ENCODE measurements at places on chromosomes 7 and 10. TPM values are rescaled to one million over a fixed set of nuclear protein-coding genes. Genes with fewer than 3 reads are reported as not detected.

Gene CNTNAP2
- not detected for total RNA-seq

Gene MSMB
- not detected for total RNA-seq

Gene RBP4
- not detected for total RNA-seq

Gene WEE2
- not detected for total RNA-seq

Gene FAM20C
- 0.29 TPM for total RNA-seq

Gene SEM1
- 34.7 TPM for total RNA-seq

Gene PPP1R17
- not detected for total RNA-seq

Gene CHN2
- total RNA-seq, result 1.7 TPM

Gene AGR2
- not detected for total RNA-seq

Gene LRRC17
- total RNA-seq, result not detected

Gene CFAP46
- 0.34 TPM for total RNA-seq

Gene NEBL
- 0.07 TPM for total RNA-seq

Gene DBNL
- 110 TPM for total RNA-seq

Gene OGDHL
- total RNA-seq, result 0.40 TPM

Gene GPER1
- 0.18 TPM for total RNA-seq

Gene FOXP2
- total RNA-seq, result not detected

Gene AKR1C8
- total RNA-seq, result not detected

Gene GNAT3
- not detected for total RNA-seq

Gene PRDX3
- total RNA-seq, result 198 TPM

Gene CACNA2D1
- not detected for total RNA-seq

Gene TLX1
- total RNA-seq, result not detected

Gene CHCHD3
- total RNA-seq, result 61.4 TPM

Gene SFTPA1
- total RNA-seq, result not detected

GRCh38 chr10:59829024-59829423 is 75.8 kb upstream of the MRLN start:
- no peak for DNase-seq

DNA sequence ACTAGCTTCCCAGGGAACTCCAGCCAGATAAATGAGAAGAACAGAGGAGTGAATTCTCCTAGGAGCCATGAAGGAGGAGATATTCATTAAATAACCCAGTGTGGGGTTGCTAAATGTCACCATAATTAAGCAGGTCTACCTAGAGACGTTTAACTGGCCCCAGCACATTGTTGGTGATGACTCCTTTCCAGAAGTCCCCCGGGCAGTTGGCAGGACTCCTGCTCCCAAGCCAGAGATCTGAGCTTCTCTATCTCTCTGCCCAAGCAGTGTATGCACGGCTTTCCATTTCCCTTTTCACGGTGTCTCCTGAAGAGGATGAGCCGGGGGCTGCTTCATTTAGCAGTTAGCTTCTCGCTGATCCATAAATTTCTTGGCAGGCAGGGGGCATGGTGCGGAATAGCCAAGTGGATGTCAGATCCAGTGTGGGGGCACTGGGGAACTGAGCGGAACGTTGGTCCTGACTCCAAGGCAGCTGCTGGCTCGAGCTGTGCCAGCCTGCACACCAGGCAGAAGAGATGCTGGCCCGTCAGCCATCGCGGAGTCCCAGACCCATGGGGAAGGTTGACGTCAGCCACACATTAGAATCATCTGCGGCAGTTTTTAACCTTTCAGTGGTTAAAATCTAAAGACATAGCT is 142.0 kb upstream of the NPY start:
- no peak for DNase-seq

DNA sequence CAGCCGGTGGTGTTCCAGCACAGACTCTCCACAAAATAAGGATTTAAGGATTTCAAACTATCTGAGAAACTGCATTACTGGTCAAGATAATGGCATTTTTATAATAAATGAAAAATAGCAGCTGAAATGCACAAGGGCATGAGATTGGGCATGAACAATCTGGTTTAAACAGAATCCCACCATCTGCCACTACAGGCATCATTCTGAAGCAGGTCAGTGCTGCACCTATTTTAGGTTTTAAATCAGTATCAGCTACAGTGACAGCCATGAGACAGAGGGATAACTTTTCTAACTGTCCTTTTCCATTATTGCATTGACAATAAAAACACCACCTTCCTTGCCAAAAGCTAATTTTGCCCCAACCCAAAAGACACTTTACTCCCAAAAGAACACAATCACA is 186.8 kb downstream of the ETV1 start:
- DNase-seq, result no peak

DNA sequence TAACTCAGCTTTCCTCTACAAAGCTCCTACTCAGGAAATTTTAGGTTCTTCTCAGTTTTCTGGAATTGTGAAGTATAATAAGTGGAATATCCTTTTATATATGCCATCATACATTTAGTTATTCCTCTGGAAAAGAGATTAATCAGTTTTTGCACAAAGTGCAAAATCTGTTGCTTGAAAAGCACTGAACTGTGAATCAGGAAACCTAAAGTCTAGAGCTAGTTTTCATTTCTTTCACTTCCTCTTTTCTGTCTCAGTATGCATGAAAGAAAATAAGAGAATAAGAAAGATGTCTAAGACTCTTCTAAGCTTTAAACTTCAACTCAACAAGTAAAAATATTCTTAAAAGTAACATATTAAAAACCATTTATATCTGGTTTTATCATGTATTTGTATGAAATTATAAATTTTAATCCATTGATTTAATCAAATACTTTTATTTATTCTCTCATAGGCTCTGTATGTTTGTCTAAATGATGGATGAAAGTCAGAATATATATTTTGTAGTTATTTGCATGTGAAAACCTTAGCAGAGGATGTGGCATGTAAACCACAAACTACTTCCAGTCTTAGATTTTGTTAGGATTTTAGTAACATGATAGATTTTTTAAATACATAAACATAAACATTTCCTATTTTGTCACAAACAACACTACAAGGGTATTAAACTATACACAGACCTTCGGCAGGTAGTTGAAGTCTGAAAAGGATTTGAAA is 1073.0 kb downstream of the XPNPEP1 start:
- DNase-seq, result no peak

- DNase-seq, result no peak
Measured at GRCh38 chr7:13627455-13627854, 362.0 kb downstream of the ETV1 start.

GRCh38 chr7:108129018-108129965 is 869 bp downstream of the LAMB4 start:
- DNase-seq, result no peak

- DNase-seq, result no peak
Measured at GRCh38 chr7:140245611-140246105, 68.9 kb upstream of the KDM7A start.

- DNase-seq, result no peak
Measured at GRCh38 chr7:133776266-133776665, 350.9 kb upstream of the LRGUK start.

- no peak for DNase-seq
Measured at GRCh38 chr10:116139886-116140285, 133.1 kb downstream of the GFRA1 start.

- DNase-seq, result no peak
Measured at GRCh38 chr10:104022026-104022425, 55.1 kb downstream of the SLK start.

DNA sequence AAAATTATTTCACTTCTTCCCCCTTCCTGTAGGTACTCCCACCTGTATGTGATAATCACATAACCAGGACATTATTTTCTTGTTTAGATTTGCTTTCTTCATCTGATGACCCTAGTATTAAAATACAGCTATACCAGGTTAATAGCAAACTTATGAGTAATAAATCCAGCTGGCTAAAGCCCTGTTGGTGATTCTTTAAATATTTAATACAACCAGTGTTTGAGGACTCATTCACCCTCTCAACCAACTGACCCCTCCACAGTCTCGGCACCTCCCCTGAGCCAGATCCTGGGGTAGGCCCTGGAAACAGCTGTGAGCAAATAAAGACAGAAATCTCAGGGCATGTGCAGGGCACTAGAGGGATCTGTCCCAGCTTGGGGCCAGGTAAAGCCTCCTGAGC is 58.5 kb downstream of the BLNK start:
- no peak for DNase-seq

- DNase-seq, result no peak
Measured at GRCh38 chr10:90450797-90451196, 407.0 kb downstream of the HTR7 start.

GRCh38 chr10:59757966-59758365 is 4.7 kb upstream of the MRLN start:
- no peak for DNase-seq

DNA sequence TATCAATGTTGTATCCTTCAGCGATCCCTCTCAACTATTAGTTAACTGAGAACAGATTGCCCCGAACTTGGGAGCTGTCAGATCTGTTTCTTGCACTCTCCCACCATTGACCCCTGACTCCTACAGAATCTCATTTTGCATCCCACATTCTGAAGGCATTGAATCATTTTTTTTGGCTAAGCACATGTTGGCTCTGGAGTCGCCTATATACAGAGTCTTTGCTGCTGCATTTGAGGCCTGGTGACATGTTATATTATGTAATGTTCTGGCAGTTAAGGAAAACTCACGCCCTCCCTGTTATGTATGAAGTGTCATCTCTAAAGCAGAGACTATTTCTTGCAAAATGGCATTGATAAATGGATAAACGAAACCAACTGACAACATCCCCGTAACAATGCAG is 159.2 kb upstream of the ITGB1 start:
- no peak for DNase-seq

DNA sequence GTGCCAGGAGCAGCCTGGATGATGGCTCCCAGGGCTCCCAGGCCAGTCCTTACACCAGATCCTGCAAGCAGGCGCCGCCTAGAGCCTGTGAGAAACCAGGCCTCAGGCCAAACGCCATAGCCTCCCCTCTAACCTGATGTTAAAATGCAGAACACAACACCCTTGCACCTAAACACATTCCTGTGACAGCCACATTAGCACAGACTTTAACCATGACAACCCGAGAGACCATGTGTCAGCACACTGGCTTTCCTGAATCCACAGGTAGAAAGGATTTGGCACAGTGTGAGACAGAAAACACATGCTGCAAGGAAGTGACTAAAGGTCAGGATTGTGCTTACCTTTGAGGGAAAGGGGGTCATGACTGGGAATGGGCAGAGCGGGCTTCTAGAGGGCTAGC is 59.9 kb downstream of the SGMS1 start:
- DNase-seq, result no peak

GRCh38 chr10:125000366-125001312 is 58.7 kb downstream of the ZRANB1 start:
- DNase-seq, result no peak

DNA sequence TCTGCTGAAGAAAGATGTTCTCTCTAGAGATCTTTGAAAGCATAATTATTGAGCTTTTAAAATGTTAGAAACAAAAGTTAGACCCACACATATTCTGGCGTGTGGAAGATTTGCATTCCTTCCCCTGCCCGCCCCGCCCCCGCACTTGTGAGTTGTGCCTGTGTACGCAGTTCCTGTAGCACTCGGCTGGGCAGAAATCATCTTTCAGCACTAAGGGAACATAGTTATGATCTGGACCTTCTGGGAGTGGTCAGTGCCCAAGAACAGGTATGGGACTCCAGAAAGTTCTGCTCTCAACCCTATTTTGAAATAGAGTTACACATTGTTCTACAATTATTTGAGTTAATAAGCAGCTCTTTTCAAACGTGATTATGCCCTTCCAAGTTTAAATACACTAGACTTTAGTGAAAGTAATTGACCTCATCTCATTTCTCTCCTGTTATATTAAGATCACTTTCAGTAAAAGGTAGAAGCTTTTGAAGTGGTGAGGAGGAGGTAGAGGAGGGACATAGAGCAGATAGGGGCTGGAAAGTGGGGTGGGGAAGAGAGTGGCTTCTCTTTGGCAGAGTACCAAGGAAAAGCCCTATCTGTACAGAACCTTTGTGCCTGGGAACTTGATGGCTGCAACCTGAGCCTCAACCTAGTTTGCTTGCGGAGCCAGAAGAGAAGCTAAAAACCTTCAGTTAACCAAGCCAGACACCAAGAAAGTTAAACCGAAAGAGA is 5.7 kb downstream of the BLVRA start:
- peak; percentile 75 for DNase-seq

DNA sequence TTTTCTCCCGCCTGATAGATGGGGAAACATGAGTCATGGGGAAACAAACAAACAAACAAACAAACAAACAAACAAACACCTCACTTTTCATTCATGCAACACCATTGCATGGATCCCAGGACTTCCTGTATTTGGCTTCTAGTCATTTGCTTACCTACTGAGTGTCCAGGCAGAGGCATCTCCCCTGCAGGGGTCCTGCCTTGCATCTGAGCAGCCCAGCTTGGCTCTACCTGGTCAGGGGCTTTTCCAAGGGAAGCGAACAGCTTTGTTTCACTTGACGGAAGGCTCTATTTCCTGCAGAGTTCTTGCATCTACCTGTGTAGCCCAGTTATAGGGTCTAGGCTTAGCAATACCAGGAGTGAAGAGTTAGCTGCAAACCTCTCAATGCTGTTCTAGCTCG is 374.2 kb downstream of the GATA3 start:
- no peak for DNase-seq

- no peak for DNase-seq
Measured at GRCh38 chr7:124030964-124031363, 1.9 kb downstream of the TMEM229A start.

DNA sequence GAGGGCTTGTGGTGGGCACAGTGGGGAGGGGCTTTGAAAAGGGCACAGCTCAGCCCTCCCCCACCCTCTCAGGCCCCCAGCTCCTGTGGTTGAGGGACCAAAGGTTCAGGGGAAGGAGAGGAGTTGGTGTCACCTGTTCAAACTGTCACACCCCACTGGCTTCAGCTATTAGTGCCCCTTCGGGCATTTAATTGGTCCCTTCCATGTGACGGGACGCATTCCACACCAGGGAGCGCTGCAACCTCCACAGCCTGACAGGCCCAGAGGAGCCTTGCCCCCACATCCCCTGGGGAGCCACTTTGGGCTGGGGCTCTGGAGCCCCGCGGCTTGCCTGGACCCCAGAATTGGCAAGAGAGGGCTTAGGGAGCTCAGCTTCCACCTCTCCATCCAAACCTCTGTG is 75.7 kb downstream of the C10orf105 start:
- DNase-seq, result no peak

- DNase-seq, result no peak
Measured at GRCh38 chr10:129718548-129719414, 245.3 kb downstream of the EBF3 start.

- DNase-seq, result no peak
Measured at GRCh38 chr7:7861211-7861633, 107.4 kb upstream of the GLCCI1 start.

- peak; percentile 65 for DNase-seq
Measured at GRCh38 chr7:96414931-96415292, 93.0 kb upstream of the SLC25A13 start.

- no peak for DNase-seq
Measured at GRCh38 chr7:130430841-130431666, 9.8 kb downstream of the CEP41 start.

DNA sequence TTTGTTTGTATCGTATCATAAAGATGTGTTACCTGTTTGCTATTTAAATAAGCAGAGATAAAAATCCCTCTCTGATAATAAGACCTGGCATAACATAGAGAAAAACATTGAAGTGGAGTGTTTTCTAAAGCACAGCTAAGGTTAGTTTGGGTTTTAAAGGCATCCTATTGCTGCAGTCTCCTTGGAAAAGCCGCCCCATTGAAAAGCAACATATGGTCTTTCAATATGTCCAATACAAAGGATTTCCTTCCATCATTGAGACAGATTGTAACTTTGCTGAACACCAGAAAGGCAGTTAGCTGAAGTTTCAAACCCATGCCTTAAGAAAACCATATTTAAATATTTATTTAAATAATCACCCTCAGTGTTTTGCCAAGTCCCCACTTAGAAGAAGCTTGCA is 898.5 kb upstream of the KCND2 start:
- no peak for DNase-seq

All from activated CD8-positive, alpha-beta T cell treated with anti-CD3 and anti-CD28 coated beads for 36 hours (primary cell).